ENCODE measurements at places on chromosomes 2 and 18.
A peak's percentile ranks its signal among the peaks of the same experiment; 100 is the strongest.

DNA sequence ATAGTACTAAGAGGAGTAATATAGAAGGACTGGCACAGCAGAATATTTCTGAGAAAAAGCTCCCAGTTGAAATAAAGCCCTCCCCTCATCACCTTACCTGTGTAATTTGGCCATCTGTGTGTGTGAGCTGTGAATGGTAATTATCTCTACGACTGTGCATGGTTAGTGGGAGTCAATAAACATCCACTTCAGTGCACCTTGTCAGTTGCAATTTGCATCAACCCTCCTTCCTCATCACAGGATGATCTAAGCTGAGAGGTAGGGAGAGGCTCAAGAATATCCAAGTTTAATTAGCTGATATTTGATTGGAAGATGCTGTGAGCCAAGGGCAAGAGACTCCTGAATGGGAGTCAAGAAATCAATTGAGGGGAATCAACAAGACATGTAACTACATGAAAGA lies 694.9 kb upstream of the KLHL29 start:
- no peak for DNase-seq

GRCh38 chr18:50697509-50697908 lies 122.3 kb downstream of the MRO start:
- DNase-seq, result no peak

GRCh38 chr2:71129902-71130151 lies 202 bp downstream of the MCEE start:
- peak; percentile 66 for DNase-seq

GRCh38 chr2:157055660-157056199 lies 201.8 kb upstream of the GALNT5 start:
- DNase-seq, result peak; percentile 26

DNA sequence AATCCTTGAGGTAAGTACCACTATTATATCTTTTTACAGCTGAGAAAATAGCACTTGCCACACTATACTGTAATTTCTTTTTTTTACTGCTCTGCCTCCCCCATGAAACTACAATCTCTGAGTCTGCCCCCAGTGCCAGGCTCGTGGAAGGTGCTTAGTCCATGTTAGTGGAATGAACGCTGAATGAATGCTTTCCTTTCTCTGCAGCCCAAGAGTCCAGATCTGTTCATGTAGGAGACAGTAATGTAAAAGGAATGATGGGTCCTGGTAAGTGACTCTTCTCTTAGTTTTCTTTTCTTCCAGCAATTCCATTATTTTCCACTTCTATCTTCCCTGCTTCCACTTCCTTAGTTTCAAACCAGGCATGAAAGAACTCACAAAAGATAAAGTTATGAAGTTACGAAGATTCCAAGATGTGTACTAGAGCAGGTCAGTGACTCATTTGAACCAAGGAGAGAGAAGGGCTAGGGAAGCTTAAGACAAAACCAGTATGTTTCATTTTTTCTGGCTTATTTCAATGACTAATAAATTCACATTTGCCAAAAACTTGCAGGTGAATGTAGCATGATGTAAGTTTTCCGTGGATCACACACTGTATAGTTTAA lies 46.0 kb downstream of the ARHGEF33 start:
- DNase-seq, result no peak

DNA sequence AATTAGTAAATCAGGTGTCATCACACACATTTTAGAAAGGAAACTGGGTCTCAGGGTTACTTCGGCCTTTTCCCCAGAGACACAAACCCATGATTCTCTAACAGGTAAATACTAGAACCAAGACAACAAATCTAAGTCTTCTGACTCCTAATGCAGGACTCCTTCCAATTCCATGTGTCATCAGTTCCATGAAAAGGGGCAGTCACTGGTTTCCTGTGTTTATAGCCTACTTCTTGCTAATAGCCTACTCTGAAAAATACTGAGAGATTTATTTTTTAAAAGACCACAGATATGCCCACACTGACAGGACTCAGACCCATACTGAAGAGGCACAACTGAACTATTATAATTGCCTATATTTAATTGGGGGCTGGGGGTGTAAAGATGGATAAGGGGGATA lies 33.0 kb downstream of the RAB1A start:
- DNase-seq, result no peak

DNA sequence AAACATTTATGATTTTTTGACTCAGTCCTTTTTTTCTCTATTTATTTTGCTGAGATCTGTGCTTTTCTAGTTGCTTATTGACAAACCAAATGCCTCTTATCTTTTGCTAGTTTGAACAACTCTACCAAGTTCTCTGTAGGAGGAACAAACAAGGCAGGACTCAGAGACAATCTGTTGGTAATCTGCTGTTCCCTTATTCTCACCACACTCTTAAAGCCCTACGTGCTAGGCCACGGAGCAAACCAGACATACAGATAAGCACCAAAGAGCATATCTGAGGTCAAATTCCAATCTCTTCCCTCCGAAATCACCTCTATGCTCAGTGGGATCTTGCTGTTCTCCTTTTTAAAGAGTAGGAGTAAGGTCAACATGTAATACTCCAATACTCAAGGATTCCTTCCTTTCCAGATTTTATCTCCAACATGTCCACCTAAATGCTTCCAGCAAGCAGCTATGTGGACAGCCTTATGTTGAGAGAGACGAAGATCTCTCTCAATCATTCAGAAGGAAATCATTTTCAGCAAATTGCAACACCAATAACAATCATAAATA lies 18.4 kb downstream of the FN1 start:
- no peak for DNase-seq

- DNase-seq, result no peak
Observed at GRCh38 chr2:197423307-197423706, 11.5 kb downstream of the SF3B1 start.

DNA sequence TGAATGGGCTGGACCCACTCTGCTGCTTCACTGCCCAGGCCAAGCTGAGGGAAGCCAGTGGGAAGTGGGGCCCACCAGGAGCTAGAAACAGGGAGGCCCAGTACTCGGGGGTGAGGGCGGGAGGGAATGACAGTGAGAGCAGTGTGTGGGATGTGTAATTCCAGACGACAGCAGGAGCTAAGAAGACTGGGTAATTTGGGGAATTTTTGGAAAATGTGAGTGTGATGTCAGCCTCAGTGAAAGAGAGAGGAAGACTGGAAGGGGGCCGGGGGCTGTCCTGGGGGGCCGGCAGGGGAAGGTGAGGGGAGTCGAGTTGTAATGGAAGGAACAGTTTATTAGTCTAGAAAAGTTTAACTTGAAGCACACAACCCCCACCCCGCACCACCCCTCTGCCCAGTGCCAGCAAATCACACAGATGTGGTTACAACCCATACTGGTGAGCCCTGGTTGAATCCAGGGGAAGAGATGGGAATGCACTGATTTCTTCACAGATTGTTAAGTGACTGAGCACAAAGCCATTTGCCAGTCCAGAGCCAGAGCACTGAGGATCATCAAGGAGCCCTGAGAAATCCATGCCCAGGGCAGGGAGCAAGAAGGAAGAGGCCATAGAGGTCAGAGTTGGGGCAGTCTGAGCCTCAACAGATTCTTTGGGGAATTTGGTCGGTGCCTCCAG lies 76.7 kb upstream of the PKDCC start:
- no peak for DNase-seq

Data from LoVo (cell line).